ENCODE measurements at places on chromosomes 12 and 14. TPM values are rescaled to one million over a fixed set of nuclear protein-coding genes. Genes with fewer than 3 reads are reported as not detected.

DNA sequence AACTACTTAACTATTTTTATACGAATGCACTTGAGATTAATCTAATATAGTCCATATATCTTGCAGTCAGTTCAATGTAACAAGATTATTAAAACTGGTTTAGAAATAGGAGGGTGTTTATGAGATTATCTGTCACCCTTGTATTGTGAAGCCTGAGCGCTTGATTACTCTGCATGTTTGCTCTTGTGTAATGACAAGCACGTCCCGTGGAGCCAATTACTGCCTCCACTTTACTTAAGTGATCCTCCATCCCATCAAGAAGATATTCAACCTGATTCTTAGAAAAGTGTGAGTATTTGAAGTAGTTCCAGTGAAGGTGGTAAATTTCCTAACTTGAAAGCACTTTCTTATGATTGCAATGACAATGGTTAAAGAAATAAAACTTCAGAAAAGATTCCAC, 415.2 kb upstream of the GARIN6 start:
- no peak for DNase-seq
- no peaks in the 10 kb centered on the region for H3K36me3 ChIP-seq
- no peaks in the 10 kb centered on the region for H3K27me3 ChIP-seq
- no peaks in the 10 kb centered on the region for H3K4me1 ChIP-seq
- no peak overlapping the region for H3K27ac ChIP-seq
- no peak overlapping the region for H3K4me3 ChIP-seq

- DNase-seq, result no peak
- peaks cover 16% of the 10 kb centered on the region for H3K4me1 ChIP-seq
- H3K36me3 ChIP-seq, result peaks cover 27% of the 10 kb centered on the region
- H3K27me3 ChIP-seq, result no peaks in the 10 kb centered on the region
These were observed 23.0 kb downstream of the RASSF3 start for GRCh38 chr12:64633011-64633939.

DNA sequence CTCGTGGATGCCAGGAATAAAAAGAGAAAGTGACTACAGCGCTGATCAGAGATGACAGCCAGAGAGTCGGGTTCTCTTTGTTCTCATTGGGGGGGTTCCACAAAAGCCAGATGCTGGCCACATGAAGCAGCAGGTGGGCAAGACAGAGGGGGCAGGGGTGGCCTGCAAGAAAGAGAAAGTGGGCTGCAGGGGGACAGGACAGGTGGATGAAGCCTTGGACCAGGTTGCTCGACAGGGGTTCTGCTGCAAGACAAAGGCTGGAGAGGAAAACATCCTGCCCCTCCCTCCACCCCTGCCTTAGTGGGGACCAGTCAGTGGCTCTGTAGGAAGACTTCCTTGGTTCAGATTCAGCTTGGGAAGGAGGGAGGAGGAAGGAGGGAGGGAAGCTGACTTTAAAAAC, 126.2 kb downstream of the KSR2 start:
- H3K27me3 ChIP-seq, result peaks cover 32% of the 10 kb centered on the region
- DNase-seq, result no peak
- H3K36me3 ChIP-seq, result no peaks in the 10 kb centered on the region

- DNase-seq, result peak; percentile 83
- no peaks in the 10 kb centered on the region for H3K36me3 ChIP-seq
- H3K27ac ChIP-seq, result peak overlapping the region; percentile 88
- H3K27me3 ChIP-seq, result no peaks in the 10 kb centered on the region
- H3K4me3 ChIP-seq, result no peak overlapping the region
These were observed 107.3 kb downstream of the ZFP36L1 start for GRCh38 chr14:68685419-68686204.

Gene ZNF641
- 26.9 TPM for total RNA-seq

DNA sequence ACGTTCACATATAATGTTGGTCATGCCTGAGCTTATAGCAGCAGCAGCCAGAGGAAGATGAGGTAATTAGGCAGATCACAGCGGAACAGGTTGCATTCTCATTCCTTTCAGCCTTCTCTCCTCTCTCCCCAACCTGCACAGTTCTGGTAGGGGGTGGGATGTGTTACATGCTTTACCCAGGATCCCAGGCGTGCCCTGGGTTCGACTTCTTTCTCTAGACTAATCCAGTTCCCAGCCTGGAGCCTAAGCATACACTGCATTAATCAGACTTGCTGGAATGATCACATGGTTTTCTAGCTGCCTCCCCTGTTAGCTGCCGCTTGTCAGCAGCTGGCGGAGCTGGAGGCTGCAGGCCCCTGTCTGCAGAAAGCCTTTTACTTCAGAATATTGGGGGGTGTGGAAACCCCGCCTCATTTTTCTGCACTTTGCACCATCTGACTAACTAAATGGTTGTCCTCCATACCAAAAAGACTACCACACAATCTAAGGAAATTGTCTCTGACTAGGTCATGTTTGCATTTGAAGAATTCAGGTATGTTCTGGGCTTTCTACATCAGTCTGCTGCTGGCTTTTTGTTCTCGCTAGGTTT, 46.0 kb upstream of the EVL start:
- H3K4me3 ChIP-seq, result no peak overlapping the region
- H3K27me3 ChIP-seq, result no peaks in the 10 kb centered on the region
- no peaks in the 10 kb centered on the region for H3K4me1 ChIP-seq
- H3K36me3 ChIP-seq, result no peaks in the 10 kb centered on the region

DNA sequence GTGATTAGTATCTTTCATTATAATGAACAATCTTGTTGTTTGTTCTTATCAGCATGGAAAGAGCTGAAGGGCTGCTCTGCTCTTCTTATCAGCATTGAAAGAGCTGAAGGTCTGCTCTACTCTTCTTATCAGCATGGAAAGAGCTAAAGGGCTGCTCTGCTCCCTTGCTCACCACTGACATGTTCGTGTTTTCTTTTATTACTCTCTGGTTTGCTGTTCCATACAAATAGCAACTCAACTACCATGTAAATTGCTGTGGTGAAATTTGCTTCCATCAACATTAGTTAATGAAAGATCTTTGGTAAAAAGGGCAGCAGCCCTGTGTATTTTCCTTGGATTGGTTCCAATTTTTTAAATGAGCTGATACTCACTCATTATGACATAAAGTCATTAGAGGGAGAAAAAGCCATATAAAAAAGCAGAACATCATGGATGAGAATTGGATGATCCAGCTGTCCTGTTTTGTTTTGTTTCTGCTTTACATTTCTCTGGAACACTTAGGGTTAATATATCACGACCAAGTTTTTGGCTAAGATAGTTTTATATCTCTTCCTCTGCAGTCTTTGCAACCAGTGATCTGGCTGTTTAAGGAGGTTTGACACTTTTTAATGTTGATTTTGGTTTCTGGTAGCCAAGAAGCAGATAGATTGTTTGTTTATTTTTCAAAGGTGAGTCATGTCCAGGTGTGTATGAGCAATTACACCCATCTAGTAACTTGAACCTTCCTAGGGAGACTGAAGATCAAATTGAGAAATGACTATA, 356.6 kb downstream of the CEP128 start:
- no peaks in the 10 kb centered on the region for H3K36me3 ChIP-seq
- no peak overlapping the region for H3K4me3 ChIP-seq
- no peaks in the 10 kb centered on the region for H3K4me1 ChIP-seq
- H3K27ac ChIP-seq, result no peak overlapping the region

Gene ITGB7
- total RNA-seq, result 469 TPM

DNA sequence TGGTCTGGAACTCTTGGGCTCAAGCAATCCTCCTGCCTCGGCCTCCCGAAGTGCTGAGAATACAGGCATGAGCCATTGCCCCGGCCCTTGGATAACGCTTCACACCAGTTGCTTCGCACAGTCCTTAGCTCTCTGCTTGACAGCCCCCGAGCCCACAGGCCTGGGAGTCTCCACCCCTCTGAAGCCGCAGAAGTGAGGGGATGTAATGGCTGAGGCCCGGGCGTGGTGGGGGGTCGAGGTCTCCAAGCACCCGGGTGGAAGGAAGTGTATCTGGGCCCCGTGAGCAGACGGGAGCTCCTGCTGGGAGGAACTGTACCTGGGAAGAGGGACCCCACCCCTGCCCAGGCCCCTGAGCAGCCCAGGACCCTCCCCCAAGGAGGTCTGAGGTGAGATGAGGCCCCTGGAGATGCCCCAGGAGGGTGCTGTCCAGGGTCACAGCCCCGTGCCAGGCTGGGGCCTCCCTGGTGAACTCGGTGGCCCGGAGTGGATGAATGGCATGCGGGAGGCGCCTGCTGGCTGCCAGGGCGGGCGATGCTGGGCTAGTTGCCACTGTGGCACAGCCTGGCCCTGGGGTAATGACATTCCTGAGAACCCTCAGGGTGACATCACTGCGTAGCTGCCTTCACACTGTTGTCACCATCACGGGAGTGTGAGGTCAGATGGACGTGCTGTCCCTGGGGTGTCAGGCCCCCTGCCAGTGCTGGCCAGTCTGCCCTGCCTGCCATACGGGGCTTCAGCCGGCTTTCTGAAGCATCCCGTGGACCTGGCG, 48.9 kb downstream of the KIF26A start:
- no peak overlapping the region for H3K4me3 ChIP-seq
- H3K27ac ChIP-seq, result no peak overlapping the region
- H3K36me3 ChIP-seq, result no peaks in the 10 kb centered on the region
- no peaks in the 10 kb centered on the region for H3K4me1 ChIP-seq
- DNase-seq, result no peak

DNA sequence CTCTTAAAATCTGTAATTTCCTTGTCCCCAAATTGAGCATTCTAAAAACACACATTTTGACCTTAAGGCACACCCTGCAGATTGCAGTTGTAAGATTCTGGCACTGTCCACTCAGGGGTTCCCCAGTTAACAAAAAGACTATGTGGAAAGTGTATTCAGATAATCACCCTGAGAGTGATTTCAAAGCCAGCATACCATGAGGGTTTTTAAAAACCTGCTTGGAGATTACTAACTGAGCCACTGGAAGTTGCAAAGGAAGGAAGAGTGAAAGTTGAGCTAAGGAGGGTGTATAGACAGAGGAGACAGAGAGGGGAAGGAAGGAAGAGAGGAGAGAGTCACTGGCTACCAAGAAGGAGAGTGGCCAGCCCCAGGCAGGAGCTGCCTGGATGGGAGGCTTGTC, 82.6 kb downstream of the EML1 start:
- peaks cover 6% of the 10 kb centered on the region for H3K27me3 ChIP-seq
- H3K4me3 ChIP-seq, result no peak overlapping the region
- H3K4me1 ChIP-seq, result no peaks in the 10 kb centered on the region
- H3K27ac ChIP-seq, result no peak overlapping the region

Gene LRTM2
- not detected for total RNA-seq

Gene POU6F1
- total RNA-seq, result 45.4 TPM

Gene MYBPC1
- total RNA-seq, result not detected

DNA sequence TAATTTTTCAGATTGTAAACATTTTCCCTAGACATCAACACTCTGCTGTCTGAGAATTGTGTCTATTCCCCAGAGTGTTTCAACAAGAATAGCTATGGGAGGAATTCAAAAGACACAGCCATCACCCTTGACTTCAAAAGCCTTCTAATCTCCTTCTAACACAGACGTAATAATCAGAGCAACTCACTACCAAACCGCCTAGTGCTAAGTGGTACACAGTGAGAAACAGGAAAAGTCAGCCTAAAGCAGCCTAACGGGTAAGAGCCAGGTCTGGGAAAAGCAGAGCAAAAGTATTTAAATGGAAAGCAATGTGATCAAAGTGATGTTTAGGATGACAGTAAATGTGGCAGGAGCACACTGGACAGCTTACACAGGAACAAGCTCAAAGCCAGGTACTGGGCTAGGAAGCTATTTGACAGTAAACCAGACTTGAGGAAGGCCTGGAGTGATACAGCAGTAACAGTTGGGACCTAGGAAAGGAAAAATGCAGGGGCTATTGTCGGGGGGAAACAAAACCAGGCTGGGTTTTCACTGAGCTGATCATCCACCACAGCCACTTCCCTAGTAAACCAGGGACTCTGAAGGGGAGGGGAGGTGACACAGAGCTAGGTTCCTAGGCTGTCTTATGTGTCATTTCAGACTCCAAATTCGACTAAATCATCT, 29.4 kb downstream of the CORO1C start:
- H3K4me1 ChIP-seq, result peaks cover 3% of the 10 kb centered on the region
- H3K4me3 ChIP-seq, result no peak overlapping the region
- H3K27me3 ChIP-seq, result no peaks in the 10 kb centered on the region
- H3K36me3 ChIP-seq, result no peaks in the 10 kb centered on the region
- H3K27ac ChIP-seq, result no peak overlapping the region

DNA sequence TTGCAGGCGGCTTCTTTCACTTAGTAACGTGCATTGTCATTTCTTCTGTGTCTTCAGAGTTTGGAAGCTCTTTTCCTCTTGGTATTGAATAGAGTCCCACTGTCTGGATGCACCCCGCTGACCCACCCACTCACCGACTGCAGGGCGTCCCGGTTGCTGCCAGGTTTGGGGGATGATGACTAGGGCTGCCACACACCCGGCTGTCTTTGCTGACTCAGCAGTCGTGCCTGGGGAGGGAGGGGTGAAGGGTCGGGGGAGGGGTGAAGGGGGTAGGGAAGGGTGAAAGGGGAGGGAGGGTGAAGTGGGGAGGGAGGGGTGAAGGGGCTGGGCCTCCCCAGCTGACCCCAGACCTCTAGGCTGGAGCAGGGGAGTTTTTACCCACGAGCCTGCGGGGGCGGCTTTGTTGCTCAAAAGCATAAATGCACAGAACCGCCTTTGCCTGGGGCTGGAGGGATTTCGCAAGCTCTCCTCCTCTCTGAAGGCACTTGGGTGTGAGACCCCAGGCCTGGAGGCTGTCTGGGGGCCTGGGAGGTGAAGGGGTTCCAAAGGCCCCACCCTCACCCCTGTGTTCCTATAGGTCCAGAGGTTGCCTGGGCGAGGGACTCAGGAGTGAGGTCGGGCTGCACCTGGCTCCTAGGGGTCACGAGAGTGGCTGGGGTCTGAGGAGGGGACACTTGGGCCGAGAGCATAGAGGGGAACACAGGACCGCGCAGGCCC, 31.3 kb upstream of the ULK1 start:
- no peak overlapping the region for H3K4me3 ChIP-seq
- no peaks in the 10 kb centered on the region for H3K36me3 ChIP-seq
- H3K4me1 ChIP-seq, result no peaks in the 10 kb centered on the region
- H3K27ac ChIP-seq, result no peak overlapping the region
- H3K27me3 ChIP-seq, result no peaks in the 10 kb centered on the region
- no peak for DNase-seq

Gene ETFRF1
- total RNA-seq, result 22.1 TPM

Gene FAR2
- total RNA-seq, result 6.8 TPM

DNA sequence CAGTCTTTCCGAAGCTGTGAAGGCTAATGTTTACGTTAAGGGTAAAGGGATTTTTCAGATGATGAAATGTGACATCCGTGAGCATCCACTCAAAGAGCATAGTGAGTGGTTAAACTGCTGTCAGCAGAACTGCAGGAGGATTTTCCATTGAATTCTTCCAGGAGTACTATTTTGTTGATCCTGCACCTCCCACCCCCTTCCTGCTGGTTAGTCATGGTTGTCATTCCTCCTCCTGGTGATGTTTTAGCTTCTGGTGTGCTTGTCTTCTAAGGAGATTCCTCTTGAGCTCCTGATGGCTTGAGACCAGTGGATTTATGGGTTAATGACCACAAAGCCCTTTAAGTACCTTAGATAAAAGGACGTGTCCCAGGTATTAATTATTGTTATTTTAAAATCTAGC, 2.4 kb upstream of the GPRC5D start:
- H3K36me3 ChIP-seq, result no peaks in the 10 kb centered on the region
- H3K4me1 ChIP-seq, result no peaks in the 10 kb centered on the region
- no peaks in the 10 kb centered on the region for H3K27me3 ChIP-seq
- no peak for DNase-seq
- H3K27ac ChIP-seq, result no peak overlapping the region
- no peak overlapping the region for H3K4me3 ChIP-seq

Gene EML5
- total RNA-seq, result 4.9 TPM

Gene RNU7-1
- total RNA-seq, result not detected

All from T-cell (primary cell).